GM03348 (cell line): ENCODE measurements at places on chromosomes 11 and 22.
A peak's percentile ranks its signal among the peaks of the same experiment; 100 is the strongest.

DNA sequence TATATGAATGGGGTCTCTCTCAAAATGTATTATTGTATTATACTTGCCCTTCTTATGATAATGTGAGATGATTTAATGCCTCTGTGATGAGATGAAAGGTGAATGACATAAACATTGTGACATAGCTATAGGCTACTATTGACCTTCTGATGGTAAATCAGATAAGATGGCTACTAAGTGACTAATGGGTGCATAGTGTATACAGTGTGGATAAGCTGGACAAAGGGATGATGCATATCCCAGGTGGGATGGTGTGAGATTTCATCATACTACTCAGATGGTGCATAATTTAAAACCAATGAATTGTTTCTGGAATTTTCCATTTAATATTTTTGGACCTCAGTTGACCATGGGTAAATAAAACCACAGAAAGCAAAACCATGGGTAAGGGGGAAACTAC is 243.5 kb downstream of the SBF2 start:
- DNase-seq, result no peak

GRCh38 chr22:31615940-31616314 is 46.1 kb downstream of the PISD start:
- DNase-seq, result no peak

DNA sequence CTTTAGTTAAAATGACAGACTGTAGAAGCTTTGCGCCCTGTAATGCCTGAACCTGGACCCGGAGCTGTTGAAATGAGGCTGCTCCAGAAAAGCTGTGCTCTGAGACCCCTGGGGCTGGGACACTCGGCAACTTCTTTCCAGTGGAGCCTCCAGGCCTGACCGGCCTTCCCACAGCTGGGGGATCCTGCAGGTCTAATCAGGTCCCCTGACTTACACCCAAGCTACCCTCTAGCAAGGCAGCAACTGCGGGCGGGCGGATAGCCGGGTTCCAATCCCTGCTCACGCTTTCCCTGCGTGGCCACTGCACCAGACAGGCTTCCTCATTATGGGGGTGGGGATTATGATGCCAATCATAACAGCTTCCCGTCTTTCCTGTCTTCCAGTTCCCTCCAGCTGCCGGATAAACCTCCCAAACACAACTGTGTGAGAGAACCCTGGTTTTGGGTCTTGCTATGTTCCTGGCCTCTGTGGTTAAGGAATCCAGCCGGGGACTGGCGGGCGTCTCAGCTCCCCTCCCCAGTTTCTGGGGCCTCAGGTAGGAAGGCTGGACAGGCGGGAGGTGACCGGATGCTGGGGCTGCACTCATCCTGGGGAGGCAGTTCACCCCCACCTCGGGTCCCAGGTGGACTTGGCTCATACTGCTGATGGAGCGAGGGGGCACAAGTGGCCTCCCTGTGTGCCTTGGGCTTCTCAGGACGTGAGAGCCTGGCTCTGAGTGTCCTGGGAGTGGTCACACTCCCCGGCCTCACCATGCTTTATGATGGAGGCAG is 38.6 kb downstream of the PARVG start:
- DNase-seq, result no peak

DNA sequence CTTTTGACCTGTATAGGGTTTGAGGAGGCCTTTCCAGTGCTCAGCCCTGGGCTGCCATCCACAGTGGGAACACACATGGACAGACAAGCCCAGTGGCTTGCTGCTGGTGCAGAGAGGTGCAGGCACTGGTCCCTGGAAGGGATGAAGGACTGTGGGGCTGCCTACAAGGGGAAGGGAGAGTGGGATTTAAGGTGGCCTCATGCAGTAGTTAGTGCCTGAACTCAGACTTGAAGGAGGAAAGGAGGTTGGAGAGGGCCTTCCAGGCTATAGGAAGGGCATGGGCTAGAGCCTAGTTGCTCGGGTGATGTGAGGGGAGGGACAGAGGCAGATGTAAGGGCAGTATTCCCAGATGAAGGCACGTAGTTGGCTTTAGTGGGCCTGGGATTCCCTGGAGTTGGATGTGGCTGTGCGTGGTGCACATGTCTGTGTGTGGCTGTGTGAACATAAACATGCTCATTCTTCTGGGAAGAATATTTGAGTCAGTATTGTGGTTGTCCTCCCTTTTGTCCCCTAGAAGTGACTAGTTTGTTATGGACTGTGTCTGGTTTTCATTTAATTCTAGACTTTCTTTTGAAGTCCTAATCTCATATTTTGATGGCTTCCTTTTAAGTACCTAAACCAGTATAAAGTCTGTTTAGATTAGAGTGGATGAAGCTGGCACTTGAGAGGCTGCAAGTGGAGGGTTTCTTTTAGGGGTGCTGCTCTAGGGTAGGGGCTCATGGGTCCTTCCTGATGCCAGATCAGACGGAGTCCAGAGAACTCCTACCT is 18.4 kb downstream of the YDJC start:
- no peak for DNase-seq

GRCh38 chr11:121512468-121513465 is 60.0 kb upstream of the SORL1-AS1 start:
- no peak for DNase-seq

GRCh38 chr11:44862558-44863101 is 88.1 kb downstream of the TP53I11 start:
- DNase-seq, result no peak

- DNase-seq, result no peak
Observed at GRCh38 chr11:35352077-35352888, 67.1 kb downstream of the SLC1A2 start.

- DNase-seq, result no peak
Observed at GRCh38 chr11:122103726-122104125, 12.3 kb downstream of the BLID start.

DNA sequence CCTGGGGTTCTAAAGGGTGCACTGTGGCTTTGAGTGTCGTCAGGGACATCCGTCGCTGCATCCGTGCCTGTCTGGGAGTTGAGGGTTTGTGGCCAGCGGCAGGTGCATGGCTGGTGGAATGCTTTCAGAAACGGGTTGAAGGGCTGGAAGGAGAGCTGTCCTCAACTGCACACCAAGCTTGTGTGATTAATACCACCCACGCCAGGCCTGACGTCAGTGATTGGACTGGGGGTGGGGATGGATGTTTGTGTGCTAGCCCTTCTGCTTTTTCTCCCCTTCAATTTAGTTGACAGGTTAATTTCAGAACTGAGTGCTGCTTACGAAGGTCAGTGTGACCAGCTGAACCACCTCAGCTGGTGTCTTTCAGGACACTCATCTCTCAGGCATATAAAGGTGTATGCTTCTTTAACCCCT is 3.2 kb upstream of the GAB2 start:
- DNase-seq, result peak; percentile 46

- no peak for DNase-seq
Observed at GRCh38 chr11:82533628-82534327, 199.9 kb downstream of the FAM181B start.

DNA sequence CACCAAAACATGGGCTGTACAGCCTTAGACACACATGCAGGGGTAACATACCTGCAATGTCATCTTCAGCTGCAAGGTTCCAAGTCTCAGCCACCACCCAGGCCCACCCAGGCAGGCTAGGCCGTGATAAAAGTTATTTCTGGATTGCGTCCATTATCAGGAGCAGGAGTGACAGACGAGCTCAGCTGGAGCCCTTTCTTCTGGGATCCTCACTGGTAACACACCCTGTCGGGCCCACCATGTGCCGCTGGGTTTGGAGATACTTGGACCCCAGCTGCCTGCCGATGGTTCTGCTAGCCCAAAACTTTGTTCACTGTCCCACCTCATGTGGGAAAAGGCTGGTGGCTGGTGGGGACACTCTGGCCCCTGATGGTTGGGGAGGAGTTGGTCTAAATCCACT is 24.8 kb downstream of the TMPRSS5 start:
- no peak for DNase-seq

DNA sequence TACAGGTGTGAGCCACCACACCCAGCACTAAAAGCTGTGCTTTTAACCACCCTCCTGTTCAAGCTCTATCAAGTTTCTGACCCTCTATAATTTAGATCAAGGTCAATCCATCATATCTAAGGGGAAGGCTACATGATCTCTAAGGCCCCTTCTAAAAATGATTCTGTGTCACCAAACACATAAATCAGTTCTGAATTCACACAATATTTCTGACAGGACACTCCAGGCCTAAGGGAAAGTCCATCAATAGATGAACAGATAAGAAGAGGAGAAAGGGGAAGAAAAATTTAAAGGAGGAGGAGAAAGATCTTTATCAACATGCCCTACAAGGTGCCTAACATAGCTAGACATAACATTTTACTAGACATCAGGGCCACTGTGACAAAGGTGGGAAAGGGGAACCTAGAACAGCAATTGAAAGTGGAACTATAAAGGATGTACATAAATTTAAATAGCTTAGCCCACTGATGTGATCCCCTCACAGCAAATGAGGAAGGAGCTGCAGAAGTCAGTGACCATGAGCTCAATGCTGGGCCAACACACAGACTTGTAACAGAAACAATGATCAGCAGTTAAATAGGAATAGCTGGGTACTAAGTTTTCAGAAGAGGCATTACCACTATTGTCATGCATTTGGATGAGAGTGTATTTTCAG is 4.7 kb downstream of the PRCP start:
- no peak for DNase-seq

- DNase-seq, result no peak
Observed at GRCh38 chr22:26139310-26139709, 30.0 kb upstream of the SEZ6L start.

GRCh38 chr11:31484497-31484896 is 24.9 kb downstream of the IMMP1L start:
- DNase-seq, result no peak

GRCh38 chr11:27186580-27186979 is 146.0 kb downstream of the BBOX1 start:
- DNase-seq, result no peak

DNA sequence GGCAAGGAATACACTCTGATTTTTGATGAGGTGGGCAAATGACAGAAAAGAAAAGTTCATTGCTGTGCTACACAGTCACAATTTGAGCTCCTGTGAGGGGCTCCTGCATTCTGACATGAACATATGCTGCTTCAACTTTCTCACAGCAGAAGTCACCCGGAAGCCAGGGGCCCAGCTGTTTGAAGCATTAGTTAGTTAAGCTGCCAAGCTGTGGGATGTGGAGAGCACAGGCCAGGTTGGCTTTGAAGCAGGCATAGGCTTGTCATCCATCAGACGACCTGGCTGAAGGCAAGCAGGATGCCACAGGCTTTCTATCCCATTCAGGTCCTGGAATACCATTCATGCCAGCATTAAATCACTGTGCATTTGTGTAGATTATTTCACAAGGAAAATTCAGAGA is 63.1 kb downstream of the MTNR1B start:
- DNase-seq, result no peak

DNA sequence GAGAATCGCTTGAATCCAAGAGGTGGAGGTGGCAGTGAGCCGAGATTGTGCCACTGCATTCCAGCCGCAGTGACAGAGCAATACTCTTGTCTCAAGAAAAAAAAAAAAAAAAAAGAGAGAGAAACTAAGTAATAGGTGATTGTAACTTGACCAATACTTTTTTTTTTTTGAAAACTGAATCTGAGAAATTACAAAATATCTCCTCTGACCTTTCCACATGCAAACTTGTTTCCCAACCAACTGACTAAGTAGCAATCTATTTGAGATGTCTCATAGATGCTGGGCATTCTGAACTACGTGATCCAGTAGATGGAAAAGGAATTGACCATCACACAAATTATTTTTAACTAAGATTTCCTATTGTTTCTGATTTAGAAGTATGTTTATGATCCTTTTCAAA is 407.3 kb upstream of the CHORDC1 start:
- no peak for DNase-seq

DNA sequence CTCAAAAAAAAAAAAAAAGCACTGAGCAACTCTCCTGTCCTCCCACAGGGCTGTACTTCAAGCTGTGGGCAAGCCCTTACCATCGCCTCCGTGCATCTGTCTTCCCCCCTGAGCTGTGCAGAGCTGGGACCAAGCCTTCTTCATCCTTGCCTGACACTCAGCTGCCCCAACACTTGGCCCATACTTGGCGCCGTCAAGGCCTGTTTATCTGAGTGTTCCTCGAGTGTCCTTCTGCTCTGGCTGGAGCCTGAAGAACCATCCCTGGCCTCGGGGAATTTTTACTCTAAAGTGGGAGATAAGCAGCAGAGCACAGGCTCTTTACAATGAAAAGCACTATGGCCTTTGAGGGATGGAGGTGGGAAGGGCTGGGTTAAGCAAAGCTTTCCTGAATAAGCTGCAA is 1.6 kb upstream of the TIRAP start:
- DNase-seq, result no peak

DNA sequence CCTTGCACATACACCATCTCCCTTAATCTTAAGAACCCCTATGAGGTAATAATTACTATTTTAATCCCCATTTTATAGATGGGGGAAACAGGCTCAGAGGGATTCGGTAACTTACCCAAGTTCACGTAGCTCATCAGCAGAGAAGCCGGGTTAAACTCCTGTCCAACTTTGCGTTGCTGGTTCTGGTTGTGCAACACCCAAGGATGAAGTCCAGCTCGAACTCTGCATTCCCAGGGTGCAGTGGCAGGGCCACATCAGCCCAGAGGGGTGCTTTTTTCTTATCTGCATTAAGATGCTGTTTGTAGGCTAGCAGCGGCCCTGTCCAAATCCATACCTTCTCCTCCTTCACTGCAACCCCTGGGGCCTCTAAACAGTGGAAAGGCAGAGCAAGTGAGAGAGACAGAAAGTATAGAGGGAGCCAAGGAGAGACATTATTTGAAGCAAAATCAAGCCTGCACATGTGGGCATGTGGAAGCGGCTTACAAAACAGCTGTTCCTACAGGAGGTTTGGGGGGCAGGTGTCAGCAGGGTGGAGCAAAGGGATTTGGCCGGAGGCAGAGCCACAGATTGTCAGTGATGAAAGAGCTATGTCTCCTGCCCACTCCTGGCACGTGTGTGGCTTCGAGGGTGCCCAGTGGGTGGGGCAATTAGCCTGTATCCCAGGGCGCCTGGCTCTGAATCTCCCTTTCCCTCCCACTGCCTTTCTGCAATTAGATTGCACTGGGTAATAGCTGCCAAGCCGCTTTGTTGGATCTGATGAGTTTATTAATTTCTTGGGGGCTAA is 129.5 kb upstream of the TBCEL start:
- DNase-seq, result no peak

GRCh38 chr11:14904745-14905103 is 12.7 kb upstream of the CYP2R1 start:
- DNase-seq, result peak; percentile 85

DNA sequence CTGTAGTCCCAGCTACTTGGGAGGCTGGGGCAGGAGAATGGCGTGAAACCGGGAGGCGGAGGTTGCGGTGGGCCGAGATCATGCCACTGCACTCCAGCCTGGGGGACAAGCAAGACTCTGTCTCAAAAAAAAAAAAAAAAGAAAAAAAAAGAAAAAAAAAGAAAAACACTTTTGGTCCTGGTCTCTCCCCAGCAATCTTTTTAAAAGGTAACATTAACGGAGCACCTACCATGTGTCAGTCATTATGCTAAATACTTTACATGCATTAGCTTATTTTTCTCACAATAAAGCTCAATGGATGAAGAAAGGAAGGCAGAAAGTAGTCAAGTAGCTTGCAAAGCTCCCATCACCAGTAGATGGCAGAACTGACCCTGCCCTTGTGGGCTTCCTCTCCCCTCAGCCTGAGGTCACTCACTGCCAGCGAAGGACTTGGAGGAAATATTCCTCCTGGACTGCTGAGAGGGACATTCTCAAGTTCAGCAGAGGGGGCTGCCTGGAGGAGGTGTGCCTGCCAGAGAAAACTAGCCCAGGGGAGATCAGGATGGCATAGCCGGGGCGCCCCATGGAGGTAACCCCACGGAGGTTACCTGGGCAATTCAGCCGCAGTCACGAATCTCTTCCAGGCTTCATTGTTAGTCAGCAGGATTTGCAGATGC is 15.5 kb downstream of the APOL3 start:
- DNase-seq, result peak; percentile 73
